ENCODE measurements at places on chromosomes 1 and 21. TPM values are rescaled to one million over a fixed set of nuclear protein-coding genes. Genes with fewer than 3 reads are reported as not detected.

Gene UROD
- 89.9 TPM for total RNA-seq

Gene ATPAF1
- 40.2 TPM for total RNA-seq

Gene METTL25B
- total RNA-seq: 29.7 TPM

Gene LDLRAD1
- not detected for total RNA-seq

Gene FALEC
- total RNA-seq: not detected

Gene MEAF6
- total RNA-seq: 113 TPM

Gene NTPCR
- 31.1 TPM for total RNA-seq

Gene CLCNKB
- total RNA-seq: not detected

Gene APCS
- not detected for total RNA-seq

Gene RAB4A
- 32.2 TPM for total RNA-seq

Gene CD84
- 27.6 TPM for total RNA-seq

Gene IL20
- total RNA-seq: not detected

Gene RAB42
- total RNA-seq: 0.47 TPM

Gene TMEM200B
- total RNA-seq: 0.31 TPM

Gene DFFB
- 14.6 TPM for total RNA-seq

Gene ARMH1
- 33.3 TPM for total RNA-seq

Gene MRPL39
- total RNA-seq: 81.1 TPM

Gene HLX
- total RNA-seq: not detected

Gene ACTA1
- not detected for total RNA-seq

Gene LAMB3
- total RNA-seq: 0.92 TPM

Gene NUDT4B
- not detected for total RNA-seq

Gene DSCAM
- not detected for total RNA-seq

Gene SYDE2
- 2.8 TPM for total RNA-seq

Gene CHODL
- 0.22 TPM for total RNA-seq

Gene PDZK1IP1
- total RNA-seq: not detected

Gene SLAMF8
- 3.2 TPM for total RNA-seq

Gene PGLYRP3
- not detected for total RNA-seq

Gene SPATA21
- not detected for total RNA-seq

Gene TSSK3
- total RNA-seq: 1.1 TPM

Gene OR2T2
- not detected for total RNA-seq

All from CD8-positive, alpha-beta memory T cell (primary cell).